CD4-positive, alpha-beta T cell treated with Interleukin-10 for 1 hour (primary cell): ENCODE measurements at places on chromosomes 3 and 15.

DNA sequence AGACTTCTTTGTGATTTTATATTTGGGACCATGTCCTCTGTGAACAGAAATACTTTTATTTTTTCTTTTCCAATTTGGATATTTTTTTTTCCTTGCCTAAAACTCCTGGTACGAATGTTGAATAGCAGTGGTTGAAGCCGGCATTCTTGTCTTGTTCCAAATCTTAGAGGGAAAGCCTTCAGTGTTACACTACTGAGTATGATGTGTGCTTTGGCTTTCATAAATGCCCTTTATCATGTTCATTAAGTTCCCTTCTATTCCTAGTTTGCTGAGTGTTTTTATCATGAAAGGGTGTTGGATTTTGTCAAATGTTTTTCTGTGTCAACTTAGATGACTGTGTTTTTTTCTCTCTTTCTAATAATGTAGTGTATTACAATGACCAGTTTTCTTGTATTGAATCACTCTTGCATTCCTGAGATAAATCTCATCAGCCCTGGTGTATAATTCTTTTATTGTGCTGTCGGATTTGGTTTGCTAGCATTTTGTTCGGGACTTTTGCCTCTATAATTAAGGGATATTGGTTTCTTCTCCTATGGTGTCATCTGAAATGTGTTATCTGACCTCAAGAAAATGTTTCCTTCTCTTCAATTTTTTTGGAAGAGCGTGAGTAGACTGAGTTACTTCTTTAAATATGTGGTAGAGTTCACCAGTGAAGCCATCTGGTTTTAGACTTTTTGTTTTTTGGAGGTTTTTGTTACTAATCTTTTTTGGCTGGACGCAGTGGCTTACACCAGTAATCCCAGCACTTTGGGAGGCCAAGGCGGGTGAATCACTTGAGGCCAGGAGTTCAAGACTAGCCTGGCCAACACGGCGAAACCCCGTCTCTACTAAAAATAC, 33.3 kb downstream of the MAP1A start:
- DNase-seq, result no peak

DNA sequence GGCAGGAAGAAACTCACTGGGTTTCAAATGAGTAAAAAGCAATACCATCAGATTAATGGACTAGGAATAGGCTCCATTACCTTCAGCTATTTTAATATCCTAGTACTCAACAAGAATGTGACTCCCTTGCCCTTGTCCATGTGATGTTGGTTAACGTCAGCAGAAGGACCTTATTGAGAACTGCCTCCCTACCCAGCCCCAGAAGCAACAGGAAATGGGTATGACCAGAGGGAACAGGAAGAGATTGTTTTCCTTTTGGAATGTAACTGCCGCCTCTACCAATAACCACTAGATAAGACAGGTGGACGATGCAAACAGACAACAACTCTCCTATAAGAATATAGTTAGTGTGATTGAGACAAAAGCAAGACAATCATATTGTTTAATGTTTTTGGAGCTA, 10.4 kb upstream of the MME start:
- DNase-seq, result no peak

DNA sequence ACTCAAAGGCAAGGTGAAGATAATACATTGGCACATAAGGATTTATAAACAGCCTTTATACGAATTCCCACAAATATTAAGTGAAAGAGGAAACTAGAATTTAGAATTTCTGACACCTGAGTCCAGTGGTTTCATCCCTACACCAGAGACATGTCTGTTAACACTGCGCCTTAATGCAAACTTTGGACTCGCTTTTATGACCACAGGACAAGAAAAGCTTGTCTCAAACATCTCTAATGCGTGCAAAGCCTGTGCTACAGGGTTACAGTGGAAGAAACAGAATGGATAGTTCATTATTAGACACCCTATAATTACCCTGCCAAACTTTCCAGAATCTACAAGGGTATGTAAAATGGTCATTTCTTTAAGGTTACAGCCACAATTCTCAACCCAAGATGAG, 802.9 kb downstream of the GRM7 start:
- DNase-seq, result no peak

DNA sequence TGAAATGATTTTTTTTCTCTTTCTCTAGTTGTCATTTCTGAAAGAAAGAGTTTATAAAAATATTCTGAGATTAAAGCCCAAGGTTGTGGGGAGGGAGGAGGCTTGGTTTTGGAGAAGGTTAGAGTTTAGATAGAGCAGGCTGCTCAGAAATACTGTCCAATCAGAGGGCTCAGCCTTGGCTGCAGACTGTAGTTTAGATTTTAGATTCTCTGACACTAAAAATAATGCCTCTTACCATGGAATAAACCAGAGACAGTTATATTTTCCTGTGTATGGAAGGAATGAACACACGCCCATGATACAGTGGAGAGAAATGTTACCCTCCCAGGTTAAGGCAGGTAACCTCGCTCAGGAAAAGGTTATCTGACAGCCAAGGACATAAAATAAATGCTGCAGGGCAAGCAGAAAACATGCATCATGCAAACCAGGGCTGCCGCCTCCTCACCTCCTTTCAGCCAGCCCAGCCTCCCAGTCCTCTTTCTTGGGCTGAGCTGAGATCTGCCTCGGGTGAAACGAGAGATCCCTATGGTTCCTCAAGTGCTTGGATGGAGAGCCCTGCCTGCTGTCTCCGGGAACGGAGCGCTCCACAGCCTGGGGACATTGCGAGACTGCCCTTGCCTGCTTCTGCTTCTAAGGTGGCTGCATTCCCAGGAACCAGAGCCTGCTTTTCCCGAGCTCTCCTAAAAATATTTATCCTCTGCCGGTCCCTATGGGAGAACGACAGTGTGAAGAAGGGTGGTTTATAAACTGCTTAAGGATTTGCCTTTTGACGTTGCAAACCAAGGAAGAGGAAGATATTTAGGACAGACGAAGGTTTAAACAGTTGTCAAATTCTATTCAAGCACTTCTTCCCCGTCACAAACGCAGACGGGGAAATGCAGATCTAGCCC, 848 bp downstream of the NCEH1 start:
- peak; percentile 4 for DNase-seq

- no peak for DNase-seq
Measured at GRCh38 chr3:53202331-53203015, 41.5 kb downstream of the PRKCD start.

DNA sequence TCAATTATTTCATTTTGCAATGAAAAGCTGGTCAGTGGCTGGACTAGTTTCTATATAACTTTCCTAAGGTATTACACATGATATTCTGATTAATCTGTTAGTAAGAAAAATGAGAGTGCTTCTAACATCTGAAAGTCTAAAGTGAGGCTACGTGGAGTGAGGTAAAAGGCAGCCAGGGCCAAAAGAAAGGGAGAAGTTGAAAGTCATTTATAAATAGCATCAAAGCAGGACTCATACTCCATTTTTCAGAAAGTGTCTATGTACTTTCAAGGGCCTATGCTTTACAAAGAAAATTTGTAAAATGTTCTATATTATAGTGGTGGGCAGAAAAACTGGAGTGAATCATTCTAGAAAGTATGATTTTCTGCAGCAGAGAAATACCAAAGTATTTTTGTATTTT, 80.0 kb downstream of the CSNK1G1 start:
- DNase-seq, result no peak

DNA sequence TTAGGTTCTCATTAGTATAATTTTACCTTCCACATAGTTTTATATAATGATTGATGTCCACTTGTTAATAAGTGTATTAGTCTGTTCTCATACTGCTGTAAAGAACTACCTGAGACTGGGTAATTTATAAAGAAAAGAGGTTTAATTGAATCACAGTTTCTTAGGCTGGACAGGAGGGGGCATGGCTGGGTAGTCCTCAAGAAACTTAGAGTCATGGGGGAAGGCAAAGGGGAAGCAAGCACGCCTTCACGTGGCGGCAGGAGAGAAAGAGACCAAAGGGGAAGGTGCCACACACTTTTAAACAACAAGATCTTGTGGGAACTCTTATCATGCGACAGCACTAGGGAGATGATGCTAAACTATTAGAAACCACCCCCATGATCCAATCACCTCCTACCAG, 19.2 kb downstream of the DZIP3 start:
- DNase-seq, result no peak

- no peak for DNase-seq
Measured at GRCh38 chr15:89648106-89649012, 6.9 kb downstream of the KIF7 start.

DNA sequence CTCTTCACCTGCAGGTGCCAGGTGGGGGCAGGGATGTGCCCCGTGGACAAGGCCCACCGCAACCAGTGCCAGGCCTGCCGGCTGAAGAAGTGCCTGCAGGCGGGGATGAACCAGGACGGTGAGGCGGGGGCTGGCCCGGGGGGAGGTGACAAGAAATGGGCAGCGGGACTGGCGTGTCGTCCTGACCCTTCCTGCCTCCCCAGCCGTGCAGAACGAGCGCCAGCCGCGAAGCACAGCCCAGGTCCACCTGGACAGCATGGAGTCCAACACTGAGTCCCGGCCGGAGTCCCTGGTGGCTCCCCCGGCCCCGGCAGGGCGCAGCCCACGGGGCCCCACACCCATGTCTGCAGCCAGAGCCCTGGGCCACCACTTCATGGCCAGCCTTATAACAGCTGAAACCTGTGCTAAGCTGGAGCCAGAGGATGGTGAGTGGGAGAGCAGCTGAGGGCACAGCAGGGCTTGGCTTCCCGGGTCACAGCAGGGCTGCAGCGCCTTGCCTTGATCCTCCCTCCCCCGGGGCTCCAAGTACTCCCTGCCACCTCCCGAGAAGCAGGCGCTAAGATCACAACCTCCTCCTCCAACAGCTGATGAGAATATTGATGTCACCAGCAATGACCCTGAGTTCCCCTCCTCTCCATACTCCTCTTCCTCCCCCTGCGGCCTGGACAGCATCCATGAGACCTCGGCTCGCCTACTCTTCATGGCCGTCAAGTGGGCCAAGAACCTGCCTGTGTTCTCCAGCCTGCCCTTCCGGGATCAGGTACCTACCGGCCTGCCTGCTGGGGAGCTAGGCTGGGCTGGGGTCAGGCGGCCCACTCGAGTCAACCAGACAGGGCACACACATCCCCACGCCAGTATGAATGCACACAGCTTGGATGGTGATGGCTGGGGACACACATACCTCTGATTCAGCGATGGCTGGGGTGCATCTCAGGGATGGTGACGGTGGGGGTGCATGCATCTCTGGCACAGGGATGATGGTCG, 1.7 kb downstream of the NR2E3 start:
- no peak for DNase-seq

DNA sequence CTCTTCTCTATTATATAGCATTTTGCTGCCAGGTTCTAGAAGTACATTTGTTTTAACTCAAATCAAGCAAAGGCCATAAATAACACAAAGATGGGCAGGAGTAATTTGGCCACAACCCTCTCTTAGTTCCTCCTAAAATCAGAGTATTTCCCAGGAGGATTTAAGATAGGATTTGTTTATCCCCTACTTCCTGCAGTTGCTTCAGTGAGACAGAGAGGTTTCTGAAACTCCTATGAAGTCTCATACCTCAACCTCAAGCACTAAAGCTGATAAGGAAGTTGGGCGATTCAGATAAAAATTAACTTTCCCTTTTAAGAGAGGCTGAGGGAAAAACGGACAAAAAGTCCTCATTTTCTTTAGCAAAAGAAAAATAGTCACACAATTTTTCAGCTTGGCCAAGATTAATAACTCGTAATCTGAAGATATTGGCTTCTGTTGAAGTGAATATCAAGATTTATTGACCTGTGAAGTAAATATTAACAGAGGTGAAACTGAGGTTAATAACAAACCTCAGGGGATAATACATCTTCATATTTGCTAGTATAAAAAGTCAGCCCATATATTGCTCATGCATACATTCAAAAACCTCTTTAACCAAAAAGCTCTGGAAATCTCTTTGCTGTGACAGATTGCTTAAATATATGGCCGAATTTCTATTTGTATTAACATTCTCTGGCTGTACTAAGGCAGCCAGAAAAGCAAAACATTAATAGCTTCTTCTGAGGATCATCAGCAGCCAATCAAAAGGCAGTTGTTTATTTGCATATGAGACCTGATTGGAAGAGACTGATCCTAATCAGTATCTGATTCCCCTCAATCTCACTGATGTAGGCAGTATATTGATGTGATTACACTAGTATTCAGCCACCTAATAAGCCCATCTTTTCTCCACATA, 90.6 kb upstream of the GADL1 start:
- DNase-seq, result no peak
